ENCODE measurements at places on chromosomes 5 and 9.

DNA sequence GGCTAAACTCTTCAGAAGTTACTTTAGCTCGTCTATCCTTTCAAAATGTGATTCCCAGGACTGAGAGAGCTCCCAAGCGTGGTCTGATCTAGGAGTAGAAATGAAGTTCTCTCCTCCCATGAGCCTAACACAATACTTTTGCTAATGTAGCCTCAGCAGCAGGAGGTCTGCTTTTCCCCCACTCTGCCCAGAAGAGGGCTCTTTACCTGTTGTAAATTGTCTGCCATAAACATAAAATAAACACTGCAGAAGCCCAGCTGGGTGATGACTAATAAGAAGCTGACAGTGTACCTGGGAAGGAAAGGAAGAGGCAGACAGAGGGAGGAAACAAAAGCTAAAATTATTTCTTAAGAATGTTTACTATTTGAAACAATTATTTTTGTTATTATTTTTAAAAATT, 15.4 kb downstream of the SLC36A3 start:
- DNase-seq: no peak

- DNase-seq: no peak
Measured at GRCh38 chr5:136174021-136174659, 18.8 kb downstream of the SMIM32 start.

DNA sequence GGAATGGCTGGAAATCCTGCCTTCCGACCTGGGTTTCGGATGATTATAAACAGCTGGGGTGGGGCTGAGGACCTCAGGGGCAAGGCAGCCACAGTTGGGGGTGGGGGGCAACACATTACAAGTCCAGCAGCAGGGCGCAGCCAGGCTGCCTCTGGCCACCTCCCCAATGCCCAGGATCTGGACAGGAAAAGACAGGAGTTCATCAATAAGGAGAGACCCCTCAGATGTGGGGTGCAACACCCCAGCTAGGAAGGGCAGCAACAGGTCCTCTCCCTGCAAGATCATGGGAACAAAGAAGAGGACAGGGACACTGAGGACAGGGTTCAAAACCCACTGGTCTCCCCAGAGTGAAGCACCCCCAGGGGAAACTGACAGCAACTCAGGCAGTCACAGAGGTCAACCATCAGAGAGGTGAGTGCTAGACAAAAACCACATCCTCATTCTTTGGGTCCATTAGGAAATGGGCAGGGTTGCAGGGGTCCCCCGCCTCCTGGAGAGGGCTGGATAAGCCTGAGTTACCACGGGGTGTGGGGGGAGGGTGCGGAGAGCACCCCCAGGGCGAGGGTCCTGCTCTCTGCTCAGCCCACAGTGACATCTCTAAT, 33.5 kb downstream of the SEMA4D start:
- no peak for DNase-seq

- no peak for DNase-seq
Measured at GRCh38 chr5:157186309-157187045, 5.8 kb downstream of the ITK start.

- no peak for DNase-seq
Measured at GRCh38 chr9:126550891-126551351, 62.8 kb upstream of the LMX1B start.

All from CD4-positive, alpha-beta T cell treated with Interferon gamma for 1 hour (primary cell).